ENCODE measurements at places on chromosomes 6 and 20.

- no peak for DNase-seq
These were observed 37.0 kb downstream of the BMP7 start for GRCh38 chr20:57229490-57229889.

GRCh38 chr6:112906726-112907125 lies 559.6 kb downstream of the RFPL4B start:
- DNase-seq = peak; percentile 79

GRCh38 chr20:22268675-22269074 lies 315.7 kb downstream of the FOXA2 start:
- DNase-seq = no peak

GRCh38 chr6:2433711-2434110 lies 188.3 kb upstream of the GMDS start:
- DNase-seq = no peak

- no peak for DNase-seq
These were observed 38.7 kb downstream of the DUSP22 start for GRCh38 chr6:330948-331347.

DNA sequence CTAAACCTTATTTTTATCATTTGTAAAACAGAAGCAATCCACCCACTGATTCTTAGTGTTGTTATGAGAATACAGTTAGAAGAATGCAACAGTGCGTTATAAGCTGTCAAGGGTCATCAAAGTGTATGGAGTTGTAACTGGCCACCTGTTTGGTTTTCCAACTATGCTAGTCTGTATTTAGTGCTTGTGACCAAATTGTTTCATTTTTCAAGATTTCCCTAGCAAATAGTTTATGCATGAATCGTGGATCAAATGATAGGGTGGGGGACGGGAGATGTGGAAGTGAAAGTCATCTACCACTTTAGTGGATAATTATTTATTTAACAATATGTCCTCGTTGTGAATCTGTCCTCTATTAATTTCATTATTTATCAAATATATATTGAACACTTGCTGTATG lies 175.4 kb upstream of the HDDC2 start:
- peak; percentile 10 for DNase-seq

- no peak for DNase-seq
These were observed 121.4 kb downstream of the BMP2 start for GRCh38 chr20:6888736-6889395.

DNA sequence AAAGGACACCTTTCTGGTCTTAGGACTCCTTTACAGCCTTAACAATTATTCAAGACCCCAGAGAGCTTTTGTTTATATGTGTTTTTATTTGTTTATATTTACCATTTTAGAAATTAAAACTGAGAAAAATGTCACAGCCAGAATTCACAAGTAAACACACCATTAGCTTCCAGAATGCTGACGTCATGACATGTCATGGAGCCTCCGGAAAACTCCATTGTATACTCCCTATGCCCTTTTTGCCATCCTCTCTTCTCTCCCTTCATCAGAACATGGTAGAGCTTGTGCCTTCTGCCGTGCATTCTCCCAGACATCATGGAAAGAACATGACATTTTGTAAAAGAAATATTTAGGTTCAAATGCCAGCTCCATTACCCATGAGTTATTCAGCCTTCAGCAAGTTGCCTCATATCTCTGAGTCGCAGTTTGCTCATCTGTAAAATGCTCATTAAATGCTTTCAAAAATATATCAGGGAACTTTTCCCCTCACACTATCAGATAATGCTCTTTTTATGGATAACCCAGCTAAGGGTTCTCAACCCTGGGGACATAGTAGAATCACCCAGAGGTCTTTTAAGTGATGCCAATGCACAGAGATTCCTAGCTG lies 27.8 kb downstream of the TNFAIP3 start:
- peak; percentile 54 for DNase-seq

GRCh38 chr6:170271771-170272314 lies 19.0 kb downstream of the DLL1 start:
- DNase-seq = no peak

DNA sequence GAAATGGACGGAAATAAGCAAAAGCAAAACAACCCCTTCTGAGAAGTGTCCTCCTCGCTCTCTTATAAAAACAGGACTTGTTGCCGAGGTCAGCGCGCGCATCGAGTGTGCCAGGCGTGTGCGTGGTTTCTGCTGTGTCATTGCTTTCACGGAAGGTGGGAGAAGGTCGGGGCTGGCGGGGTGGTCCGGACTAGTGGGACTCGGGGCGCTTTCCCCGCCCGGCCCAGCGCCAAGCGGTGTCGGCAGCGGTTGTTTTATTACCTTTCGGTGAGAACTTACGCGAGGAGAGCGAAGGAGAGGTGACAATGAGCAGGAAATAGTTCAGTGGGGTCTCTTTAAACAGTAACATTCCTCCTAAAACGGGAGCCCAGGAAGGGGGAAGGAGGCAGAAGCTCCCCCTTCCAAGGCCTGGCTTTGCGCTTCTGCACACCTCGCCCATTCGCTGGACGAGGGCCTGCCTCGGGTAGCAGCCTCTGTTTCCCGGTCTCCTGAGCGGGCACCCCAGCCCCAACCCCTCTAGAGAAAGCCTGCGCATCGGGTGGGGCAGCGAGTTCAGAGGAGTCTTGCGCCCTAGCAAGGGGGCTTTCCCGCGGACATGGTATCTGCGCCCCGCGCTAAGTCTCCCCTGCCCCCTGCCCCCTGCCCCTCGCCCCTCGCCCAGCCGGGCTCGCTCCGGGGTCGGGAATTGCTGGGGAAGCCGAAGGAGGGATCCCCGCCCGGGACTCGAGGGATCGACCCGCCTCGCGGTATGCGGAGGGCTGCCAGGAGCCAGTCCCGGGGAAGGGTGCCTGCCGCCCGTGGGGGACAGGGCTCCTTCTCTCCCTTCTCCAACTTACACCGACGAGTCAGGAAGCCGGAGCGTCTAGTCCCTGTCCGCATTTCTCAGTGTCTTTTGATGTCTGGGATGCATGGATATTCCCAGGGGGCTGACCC lies 1.2 kb upstream of the TBXT start:
- DNase-seq = no peak

DNA sequence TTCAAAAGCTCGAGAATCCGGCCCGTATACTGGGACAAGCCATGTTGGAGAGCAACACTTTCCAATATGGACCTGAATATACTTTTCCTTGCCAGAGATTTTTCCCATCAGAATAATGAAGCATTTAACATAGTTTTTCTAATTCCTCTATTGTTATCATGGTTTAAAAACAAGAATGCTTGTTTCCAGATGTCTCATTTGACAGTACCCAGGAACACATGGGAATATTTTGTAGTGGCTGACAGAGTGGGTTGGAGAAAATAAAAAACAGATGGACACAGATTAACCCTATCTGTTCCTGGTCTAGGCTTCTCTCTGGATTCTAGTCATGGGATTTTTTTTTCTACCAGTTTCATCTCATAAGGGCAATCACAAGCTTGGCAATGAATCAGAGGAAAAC lies 164.8 kb upstream of the CEP162 start:
- DNase-seq = no peak

GRCh38 chr6:2669067-2669700 lies 81.5 kb downstream of the MYLK4 start:
- DNase-seq = no peak

DNA sequence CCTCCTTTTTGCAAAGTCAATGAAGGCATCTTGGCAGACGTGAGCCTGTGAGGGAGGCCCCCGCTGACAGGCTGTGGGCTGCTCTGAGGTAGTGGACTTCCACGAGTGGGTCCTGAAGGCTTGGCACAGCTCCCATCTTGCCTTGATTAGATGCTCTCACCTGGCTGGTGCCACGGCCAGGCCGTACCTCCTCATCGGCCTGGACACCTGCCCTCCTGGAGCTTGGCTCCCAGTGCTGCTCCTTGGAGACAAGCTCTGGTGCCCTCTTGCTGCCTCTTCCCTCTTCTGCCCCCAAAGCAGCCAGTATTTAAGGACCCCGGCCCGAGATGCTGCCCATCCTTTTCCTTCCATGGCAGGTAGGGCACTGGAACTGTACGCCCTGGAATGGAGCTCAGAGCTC lies 93.5 kb downstream of the ERMARD start:
- no peak for DNase-seq

DNA sequence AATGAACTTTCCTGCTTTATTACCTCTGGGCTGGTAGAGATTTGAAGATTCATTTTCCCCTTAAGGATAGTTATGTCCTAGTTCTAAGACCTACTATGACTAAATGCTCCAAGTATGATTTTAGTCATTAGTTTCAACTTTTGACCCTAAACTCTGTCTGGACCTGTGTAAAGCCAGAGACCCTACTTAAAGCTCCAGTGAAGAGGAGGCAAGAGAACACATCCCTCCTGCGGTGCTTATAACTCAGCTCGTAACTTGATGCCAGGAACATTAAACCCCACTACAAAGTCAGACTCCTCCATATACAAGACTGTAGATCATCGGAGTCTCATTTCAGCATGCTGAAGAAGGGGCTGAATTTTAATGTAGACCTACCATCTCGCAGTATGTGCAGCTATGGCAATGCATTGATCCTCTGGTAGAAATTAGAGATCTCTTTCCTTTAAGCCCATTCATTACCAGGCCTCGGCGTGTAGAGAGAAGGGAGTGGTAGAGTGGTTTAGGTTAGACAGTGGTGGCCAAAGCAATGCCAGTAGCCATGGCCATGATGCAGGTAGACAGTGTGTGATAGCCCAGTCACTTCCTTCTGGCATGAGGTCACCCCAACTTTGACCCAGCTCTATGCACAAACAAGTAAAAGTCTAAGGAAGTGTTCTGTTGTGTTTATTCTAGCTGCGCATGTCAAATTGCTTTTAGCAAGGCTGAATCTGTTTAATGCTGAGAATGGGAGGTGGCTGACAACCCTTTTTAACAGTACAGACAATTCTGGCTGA lies 34.8 kb upstream of the MYB start:
- peak; percentile 92 for DNase-seq

DNA sequence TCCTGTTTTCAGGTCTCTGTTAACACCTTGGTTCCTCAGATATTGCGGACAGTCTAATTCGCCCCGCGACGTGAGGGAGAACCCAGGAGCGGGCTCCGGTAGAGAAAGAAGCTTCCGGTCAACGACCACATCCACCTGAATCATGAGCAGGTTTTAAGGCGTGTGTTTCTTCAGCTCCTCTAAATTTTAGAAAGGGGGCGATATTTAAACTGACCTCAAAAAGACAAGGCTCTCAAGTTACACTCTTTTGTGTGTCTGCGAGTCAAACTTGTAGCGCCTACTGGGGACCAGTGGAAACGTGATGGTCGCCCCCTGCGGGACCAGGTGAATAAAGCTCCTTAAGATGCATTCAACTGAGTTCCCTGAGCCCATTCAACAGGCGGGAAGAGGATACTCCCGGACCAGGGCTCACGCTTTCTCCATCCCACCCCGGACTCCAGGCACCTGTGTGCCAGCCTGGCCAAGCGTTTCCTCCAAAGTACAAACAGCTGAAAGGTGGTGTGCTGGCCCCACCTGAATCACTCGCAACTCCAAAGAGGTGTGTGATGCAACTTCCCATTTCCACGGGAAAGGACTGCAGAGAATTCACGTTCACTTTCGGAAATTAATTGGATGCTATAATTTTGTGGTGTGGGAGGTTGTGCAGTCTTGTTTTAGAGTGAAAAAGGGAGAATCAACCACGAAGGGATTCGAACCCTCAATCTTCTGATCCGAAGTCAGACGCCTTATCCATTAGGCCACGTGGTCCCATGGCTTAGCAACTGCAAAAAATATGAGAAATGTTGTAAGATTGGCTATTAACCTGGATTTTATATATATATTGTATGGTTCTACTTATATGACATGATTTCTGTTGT lies 17.0 kb downstream of the GPX5 start:
- DNase-seq = peak; percentile 88

DNA sequence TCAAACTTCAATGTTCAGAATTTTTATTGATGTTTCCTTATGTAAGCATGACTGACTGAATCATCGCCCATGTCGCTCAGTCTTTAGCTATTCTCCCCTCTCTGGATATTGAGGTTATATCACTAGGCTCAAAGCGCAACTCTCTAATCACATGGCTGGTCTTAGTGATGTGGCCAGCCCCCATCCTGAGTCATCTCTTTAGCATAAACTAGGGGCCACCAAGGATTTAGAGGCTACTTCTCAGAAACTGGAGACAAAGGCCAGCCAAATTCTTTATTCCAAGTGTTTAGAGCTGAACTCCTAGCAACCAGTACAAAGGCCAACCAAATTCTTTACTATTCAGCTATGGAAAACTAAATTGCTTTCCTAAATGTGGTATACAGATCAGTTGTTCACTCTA lies 61.4 kb downstream of the FAM135A start:
- DNase-seq = peak; percentile 74

GRCh38 chr6:112214739-112215269 lies 39.6 kb downstream of the LAMA4 start:
- DNase-seq = no peak

- no peak for DNase-seq
These were observed 11.9 kb downstream of the CUL9 start for GRCh38 chr6:43193929-43194328.

DNA sequence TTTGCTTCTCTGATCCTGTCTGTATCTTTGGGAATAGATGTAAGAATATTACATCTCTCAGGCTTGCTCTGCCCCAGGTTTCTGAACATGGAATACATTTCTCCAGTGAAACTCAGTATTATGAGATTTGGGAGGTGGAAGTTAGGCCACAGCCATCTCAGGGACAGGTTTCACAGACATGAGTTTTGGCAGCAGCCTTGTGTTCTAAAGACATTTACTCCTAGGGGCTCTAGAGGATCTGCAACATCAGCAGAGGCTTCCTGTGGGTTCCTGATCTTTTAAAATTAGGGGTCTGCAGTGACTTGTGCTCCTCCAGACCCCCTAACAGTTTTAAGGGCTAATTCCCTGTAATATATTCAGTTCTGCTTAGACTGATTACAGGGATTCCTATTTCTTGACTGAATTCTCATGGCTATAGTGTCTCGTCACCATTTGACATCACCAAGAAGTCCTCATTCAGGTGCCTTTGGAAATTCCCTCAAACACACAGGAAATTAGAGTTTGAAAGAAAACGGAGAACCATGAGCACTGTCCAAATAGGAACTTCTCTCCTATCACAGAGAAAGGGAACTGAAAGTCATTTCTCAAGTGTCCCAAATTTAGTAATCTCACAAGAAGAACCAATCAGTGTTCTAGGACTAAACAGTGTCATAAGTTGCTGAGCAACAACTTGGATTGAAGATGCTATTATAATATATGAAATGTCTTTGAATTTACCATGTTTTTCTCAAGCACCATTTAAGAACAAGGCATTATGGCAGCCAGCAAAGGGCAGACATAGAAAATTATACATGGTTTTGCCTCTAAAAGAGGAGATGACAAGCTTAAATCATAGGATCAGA lies 2.5 kb upstream of the HLA-DRA start:
- DNase-seq = peak; percentile 40

- no peak for DNase-seq
These were observed 23.6 kb downstream of the STMND1 start for GRCh38 chr6:17125407-17125806.

DNA sequence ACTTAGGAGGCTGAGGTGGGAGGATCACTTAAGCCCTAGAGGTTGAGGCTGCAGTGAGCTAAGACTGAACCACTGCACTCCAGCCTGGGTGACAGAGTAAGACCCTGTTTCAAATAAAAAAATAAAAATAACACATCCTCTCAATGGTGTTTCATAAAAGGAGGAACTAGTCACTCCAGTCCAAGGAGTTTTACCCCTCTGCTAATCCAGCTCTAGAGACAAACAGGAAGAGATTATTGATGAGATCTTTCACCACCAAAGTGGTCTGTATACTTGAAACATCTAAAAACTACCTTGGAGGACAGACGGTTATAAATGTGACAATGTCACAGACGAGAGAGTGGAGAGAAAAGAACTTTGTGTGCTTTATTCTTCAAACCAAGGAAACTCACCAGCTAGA lies 58.2 kb downstream of the PIGU start:
- no peak for DNase-seq

Data from iris pigment epithelial cell (primary cell).